ENCODE measurements at places on chromosomes 11 and 22.

- DNase-seq, result no peak
Observed at GRCh38 chr11:100734743-100735527, 47.8 kb downstream of the ARHGAP42 start.

GRCh38 chr11:117098269-117099232, at the start of gene SIK3:
Gene SIK3, minus strand, starts transcription at chr11:117098428. Its CDS starts 13 bp downstream, at chr11:117098415.
- peak; percentile 96 for DNase-seq

DNA sequence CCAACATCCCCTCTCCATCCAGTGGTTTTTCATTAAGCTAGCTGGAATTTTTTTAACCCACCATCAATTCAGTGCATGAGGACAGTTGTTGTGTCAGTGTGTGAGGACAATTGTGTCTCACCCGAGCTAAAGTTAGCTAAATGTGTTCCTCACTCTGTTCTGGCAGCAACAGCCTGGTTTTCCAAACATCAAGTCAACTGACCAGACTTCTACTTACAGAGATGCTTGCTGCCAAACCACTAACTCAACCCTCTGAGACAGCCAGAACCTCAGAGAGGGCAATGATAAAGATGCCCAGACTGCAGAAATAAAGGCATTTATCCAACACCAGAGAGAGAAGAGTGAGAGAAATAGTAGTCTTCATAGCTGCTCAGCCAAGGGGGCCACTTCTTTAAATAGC, 6.7 kb downstream of the PAMR1 start:
- no peak for DNase-seq

GRCh38 chr11:74726547-74727182, 4.6 kb downstream of the CHRDL2 start:
- DNase-seq, result peak; percentile 10

DNA sequence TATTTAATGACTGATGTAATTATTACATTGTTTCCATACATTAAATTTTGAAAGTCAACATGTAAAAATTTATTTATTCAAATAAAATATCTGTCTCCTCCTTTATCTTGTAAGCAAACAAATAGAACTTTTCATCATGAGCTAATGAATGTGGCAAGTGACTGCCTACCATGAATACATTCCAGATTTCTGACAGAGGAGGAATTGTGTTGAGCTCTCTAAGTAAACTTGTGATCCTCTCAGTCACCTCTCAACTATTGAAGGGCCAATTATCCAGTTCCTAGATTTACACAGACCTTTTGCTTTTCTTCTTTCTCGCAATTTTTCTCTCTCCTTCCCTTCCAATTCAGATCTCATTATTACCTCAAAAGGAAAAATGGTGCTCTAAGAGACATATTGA, 21.5 kb downstream of the PRRG4 start:
- DNase-seq, result no peak

- no peak for DNase-seq
Observed at GRCh38 chr11:13348305-13348704, 70.7 kb downstream of the BMAL1 start.

GRCh38 chr11:131664293-131664692, 293.9 kb downstream of the NTM start:
- no peak for DNase-seq

GRCh38 chr22:46004105-46004866, 27.3 kb upstream of the WNT7B start:
- DNase-seq, result no peak

All from stimulated activated CD8-positive, alpha-beta memory T cell treated with anti-CD3 and anti-CD28 coated beads, Interleukin-15, amount 100 ng/mL, for 4 hours (primary cell).